Anterior cingulate cortex (tissue), 58 donors: ENCODE measurements at places on chromosomes 2 and 18.

GRCh38 chr2:82339805-82340204 is 2035.3 kb upstream of the LRRTM1 start:
- no peak for DNase-seq

DNA sequence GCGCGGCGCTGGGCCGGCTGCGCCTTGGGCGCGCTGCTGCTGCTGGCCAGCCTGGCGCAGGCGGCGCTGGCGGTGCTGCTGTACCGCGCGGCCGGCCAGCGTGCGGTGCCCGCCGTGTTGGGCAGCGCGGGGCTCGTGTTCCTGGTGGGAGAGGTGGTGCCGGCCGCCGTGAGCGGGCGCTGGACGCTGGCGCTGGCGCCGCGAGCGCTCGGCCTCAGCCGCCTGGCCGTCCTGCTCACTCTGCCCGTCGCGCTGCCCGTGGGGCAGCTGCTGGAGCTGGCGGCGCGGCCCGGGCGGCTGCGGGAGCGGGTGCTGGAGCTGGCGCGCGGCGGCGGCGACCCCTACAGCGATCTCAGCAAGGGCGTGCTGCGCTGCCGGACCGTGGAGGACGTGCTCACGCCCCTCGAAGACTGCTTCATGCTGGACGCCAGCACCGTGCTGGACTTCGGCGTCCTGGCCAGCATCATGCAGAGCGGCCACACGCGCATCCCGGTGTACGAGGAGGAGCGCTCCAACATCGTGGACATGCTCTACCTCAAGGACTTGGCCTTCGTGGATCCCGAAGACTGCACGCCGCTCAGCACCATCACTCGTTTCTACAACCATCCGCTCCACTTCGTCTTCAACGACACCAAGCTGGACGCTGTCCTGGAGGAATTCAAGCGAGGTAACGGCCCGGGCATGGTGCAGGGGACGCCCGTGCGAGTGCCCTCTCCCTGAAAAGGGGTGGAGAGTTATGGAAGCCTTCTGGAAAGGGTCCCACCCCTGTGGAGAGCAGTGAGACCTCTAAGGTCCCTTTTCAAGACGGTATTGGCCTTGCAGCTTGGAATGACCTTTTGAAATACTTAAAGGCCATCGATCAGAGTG is 1.0 kb downstream of the CNNM3 start:
- no peak for DNase-seq

DNA sequence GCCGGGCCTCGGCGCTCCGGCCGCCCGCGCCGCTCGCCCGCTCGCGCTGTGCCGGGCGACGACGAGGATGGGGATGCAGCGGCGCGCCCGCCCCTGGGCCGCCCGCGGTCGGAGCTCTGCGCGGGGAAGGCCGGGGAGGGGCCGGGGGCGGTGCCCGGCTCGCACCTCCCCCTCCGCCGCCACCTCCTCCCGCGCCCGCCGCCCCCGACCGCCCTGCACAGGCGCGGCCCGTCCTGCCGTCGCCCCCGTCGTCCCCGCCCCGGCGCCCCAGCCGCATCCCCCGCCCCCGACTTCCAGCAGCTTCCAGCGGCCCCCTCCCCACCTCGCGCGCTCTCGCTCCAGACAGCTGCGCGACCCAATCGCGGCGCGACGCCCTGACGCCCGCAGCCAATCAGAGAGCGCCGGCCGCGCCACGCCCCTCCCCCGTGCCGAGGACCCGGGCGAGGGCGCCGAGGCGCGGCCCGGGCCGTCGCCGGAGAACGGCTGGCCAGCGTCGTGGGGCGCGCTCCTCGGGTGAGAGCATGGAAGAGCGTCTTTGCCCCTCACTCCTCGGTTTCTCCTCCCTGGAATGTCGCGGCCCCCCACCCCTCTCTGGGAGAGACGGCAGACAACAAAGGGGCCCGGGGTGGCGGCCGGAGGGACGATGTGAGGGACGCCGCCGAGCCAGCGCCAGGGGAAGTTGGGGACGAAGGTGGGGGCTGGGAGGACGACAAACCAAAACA is at the start of gene MBOAT2:
Gene MBOAT2, minus strand, starts transcription at position 69 of the 722 bp plus-strand sequence. CDS start 70 bp downstream, outside the sequence.
- DNase-seq: peak; percentile 73

GRCh38 chr2:144943986-144944385 is 424.1 kb upstream of the ZEB2 start:
- DNase-seq: no peak

GRCh38 chr2:216888887-216889622 is 29.2 kb upstream of the TNP1 start:
- DNase-seq: no peak

GRCh38 chr18:48803518-48803917 is 147.2 kb downstream of the SMAD7 start:
- DNase-seq: no peak

- DNase-seq: no peak
Measured at GRCh38 chr2:119826370-119826961, 66.7 kb downstream of the PTPN4 start.

- no peak for DNase-seq
Measured at GRCh38 chr2:226327830-226328229, 471.8 kb downstream of the IRS1 start.

GRCh38 chr2:226665306-226665831 is 134.3 kb downstream of the IRS1 start:
- DNase-seq: no peak

DNA sequence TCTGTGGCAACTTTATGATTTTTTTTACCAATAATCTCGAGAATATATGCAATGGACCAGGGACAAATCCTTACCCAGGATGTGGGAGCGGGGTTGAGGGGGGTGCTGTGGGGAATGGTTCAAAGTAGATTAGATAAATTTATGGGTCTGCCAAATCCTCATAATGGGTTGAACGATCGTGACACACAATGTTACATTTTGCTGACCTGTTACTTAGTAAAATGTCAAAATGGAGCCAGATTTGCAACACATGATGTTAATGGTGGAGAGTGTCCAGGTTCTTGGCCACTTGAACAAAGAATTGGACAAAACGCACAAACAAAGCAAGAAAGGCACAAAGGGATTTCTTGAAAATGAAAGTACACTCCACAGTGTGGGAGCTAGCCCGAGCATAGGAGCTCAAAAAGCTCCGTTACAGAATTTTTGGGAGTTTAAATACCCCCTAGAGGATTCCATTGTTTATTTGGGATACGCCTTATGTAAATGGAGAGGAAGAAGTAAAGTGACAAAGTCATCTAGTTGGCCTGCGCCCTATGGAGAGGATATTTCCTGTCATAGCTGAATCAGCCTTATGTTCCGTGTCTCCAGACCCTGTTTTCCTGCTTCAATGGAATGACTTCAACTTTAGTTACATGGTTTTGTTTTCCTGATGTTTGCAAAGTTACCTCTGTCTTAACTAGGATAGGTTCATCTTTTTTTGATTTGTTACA is 776.0 kb downstream of the DCC start:
- DNase-seq: no peak

GRCh38 chr2:241339839-241340630 is 16.1 kb upstream of the FARP2 start:
- no peak for DNase-seq

DNA sequence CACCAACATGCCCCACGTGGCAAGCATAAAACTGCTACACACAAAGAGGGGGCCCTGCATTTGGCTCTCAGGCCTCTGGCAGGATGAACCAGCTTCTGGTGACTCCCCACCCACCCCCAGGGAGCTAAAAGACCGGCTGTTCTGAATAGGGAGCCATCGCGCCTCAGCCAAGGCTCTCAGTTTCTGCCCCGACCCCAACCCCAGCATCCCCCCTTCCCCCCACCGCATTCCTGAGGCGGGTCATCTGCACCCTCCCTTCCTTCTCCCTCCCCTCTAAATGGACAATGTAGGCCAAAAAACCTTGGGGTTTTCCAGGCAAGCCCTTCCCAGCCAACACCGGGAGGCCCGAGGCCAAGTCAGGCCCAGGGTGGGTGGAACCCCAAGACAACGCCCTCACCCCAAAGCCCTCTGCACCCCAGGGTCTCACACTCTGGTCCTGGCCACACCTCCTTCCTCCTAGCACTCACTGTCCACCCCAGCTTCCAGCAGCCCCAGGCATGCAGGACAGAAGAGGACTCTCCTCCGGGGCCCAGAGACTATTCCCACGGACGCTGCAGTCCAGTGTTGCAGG is 5.7 kb downstream of the CYP26B1 start:
- no peak for DNase-seq

- DNase-seq: no peak
Measured at GRCh38 chr2:113169002-113169530, 4.7 kb upstream of the PSD4 start.

DNA sequence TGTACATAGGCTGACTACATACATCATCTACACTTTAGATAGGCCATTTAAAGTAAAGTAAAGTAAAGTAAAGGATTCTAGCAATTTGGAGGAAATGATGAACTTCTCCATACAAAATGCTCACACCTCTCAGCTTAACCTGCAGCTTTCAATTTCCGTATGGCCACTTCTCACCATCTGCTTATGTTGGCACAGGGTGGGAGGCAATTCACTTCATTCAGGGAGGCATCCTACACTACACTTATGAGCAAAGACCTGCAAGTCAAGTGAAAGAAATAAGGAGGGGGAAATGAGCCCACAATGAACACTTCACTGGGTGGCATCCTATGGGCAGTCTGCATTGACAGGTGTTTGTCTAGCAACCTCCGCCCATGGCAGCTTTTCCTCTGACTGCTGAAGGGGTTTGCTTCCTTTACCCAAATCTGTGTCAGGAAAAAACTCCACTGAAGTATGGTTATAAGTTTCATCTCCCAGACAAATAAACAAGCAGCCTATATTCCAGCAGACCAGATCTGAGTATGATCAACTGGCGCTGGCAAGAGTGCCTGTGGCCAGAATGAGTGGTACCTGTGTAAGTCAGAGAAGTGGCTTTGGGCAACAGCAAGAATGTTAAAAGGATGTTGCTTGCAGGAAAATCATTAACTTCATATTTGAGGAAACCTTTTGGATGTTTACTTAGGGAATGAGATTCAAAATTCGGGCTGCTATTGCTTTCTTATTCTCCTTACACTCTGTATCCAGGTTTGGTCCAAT is 449.1 kb downstream of the TGIF1 start:
- no peak for DNase-seq

GRCh38 chr2:86251840-86252266 is 52.6 kb downstream of the MRPL35 start:
- DNase-seq: no peak

DNA sequence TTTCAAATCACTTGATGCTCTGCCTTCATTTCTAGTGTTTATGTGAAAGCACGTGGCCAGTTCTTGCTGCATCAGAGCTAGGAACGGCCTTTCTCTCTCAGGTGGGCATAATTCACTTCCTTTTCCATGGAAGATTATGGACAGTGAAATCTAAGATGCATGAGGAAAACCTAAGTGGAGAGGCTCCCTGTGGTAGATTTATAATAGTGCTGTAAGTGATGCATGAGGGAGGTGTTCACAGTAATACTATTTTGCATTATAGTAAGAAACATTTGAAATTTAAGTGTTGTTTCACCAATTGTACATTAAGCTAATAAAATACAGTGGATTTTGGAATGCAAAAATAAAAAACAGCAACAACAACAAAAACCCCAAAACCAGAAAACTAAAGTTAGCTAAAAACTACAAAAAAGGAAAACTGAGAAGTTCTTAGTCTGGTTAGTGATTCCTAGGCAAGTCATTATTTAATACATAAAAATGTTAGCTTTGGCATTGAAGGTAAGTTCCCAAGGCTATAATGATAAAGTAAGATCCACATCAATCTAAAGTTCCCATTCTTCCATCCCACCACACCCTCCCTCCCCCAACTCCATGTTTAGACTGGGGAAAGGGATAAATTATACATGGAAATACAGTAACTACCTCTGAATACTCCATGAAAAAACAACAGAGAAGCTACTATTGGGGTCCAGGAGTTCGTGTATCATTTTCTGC is 153.9 kb downstream of the NAPG start:
- no peak for DNase-seq

- no peak for DNase-seq
Measured at GRCh38 chr2:97870396-97870843, 125.3 kb downstream of the TMEM131 start.

DNA sequence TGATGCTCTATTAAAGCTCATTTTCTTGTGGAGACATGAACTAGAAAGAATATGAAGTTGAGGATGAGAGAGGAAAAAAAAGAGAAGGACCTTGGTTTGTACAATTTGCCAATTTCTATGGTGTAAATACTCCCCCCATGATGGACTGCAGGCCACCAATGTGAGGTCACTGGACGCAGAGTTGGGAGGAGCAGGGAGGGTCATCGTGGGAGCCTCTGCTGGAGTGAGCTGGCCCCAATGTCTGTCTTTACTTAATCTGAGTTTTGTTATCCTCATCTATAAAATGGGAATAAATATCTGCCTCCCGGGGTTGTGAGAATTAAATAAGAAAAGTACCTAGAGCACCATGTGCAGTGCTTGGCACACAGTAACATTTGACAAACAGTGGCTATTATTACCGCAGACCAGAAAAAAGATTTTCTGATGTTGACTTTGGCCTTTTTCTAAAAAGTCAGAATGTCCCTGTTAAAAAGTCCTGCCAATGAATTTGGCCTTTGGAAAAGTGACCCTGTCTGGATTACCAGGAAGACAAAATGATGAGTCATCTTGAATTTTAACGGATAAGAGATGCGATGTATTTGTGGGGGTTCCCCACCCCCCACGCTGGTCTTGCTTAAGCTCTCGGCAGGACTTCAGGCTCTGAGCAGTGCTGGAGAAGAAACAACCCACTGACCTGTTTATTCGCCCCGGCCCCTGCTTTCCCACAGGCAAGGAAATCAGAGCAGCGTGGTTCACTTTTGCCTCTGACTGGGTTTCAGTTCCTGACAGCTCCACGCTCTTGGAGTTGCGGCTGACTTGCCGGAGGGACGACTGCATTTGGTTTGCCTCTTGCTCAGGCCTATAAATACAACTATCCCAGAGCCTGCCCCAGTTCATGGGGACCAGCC is 50.3 kb upstream of the FOSL2 start:
- no peak for DNase-seq

DNA sequence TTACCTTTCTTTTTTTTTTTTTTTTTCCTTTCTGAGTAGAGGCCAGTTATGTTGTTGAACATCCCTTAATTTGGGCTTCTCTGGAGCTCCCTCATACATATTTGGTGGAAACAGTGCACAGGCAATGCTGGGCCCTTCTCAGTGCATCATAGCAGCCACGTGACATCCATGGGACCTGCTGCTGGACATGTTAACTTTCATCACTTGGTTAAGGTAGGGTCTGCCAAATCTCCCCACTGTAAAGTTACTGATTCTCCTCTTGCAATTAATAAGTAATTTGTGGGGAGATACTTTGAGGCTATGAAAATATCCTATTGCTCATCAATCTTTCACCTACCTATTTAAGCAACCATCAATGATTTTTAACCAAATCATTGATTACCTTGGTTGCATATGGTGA is 211.5 kb upstream of the LYPD1 start:
- DNase-seq: no peak

DNA sequence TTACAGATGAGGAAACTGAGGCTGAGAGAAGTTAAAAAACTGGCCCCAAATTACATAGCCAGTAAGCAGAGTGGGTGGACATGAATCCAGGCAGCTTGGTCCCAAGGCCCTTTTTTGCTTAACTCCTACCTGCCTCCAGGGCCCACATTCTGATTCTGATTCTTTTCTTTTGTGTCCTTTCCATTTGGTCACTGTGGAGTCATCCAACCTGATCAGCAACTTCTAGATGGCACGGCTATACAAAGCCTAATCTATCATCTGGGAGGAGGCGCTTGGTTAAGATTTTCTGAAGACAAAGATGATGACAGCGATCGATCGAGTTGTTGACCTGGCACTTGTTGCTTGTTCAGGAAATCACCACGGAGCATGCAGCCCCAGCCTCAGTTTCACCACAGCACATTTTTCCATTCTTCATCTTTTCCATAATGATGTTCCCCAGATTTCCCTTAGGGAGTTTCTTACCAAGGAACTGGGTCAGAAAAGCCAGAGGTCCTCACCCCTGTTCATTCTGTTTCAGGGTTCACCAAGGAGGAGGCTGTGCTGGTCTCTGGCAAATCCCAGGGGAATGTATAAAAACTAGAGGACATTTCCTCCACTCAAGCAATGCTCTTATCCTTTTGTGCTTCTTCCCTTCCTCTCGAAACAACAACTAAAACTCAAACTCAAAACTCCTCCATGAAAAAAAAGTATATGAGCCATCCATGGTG is 6.9 kb upstream of the IGFBP2 start:
- no peak for DNase-seq
